ENCODE measurements at places on chromosomes 6 and 20. TPM values are rescaled to one million over a fixed set of nuclear protein-coding genes. Genes with fewer than 3 reads are reported as not detected.

ZFP64 gene
- polyA plus RNA-seq: 3.4 TPM

MCCD1 gene
- polyA plus RNA-seq: not detected

GSTA4 gene
- 31.9 TPM for polyA plus RNA-seq

PNPLA1 gene
- not detected for polyA plus RNA-seq

SAMD3 gene
- polyA plus RNA-seq: not detected

SEL1L2 gene
- polyA plus RNA-seq: not detected

TRIM26 gene
- 20.1 TPM for polyA plus RNA-seq

PHACTR3 gene
- not detected for polyA plus RNA-seq

CAPN11 gene
- polyA plus RNA-seq: 0.46 TPM

NRN1 gene
- 2.3 TPM for polyA plus RNA-seq

FAM120B gene
- polyA plus RNA-seq: 5.5 TPM

COL9A1 gene
- not detected for polyA plus RNA-seq

COL12A1 gene
- polyA plus RNA-seq: 43.5 TPM

PRSS35 gene
- 4.3 TPM for polyA plus RNA-seq

ZNF292 gene
- 3.4 TPM for polyA plus RNA-seq

SNAP25 gene
- polyA plus RNA-seq: 3.3 TPM

OTOR gene
- not detected for polyA plus RNA-seq

PRSS16 gene
- 1.1 TPM for polyA plus RNA-seq

RNF8 gene
- polyA plus RNA-seq: 15.4 TPM

ZC3H12D gene
- 1.9 TPM for polyA plus RNA-seq

C20orf144 gene
- polyA plus RNA-seq: 0.31 TPM

POM121L2 gene
- not detected for polyA plus RNA-seq

TMEM200A gene
- polyA plus RNA-seq: 5.6 TPM

COL19A1 gene
- polyA plus RNA-seq: not detected

COQ3 gene
- polyA plus RNA-seq: 7.4 TPM

ADTRP gene
- 7.4 TPM for polyA plus RNA-seq

GJA10 gene
- polyA plus RNA-seq: not detected

SAMD5 gene
- 1.7 TPM for polyA plus RNA-seq

RRAGD gene
- 3.2 TPM for polyA plus RNA-seq

RNF39 gene
- polyA plus RNA-seq: not detected

GLP1R gene
- not detected for polyA plus RNA-seq

RAMACL gene
- polyA plus RNA-seq: not detected

BPIFB1 gene
- polyA plus RNA-seq: 0.05 TPM

MAS1 gene
- polyA plus RNA-seq: not detected

EFCAB8 gene
- polyA plus RNA-seq: not detected

VGLL2 gene
- not detected for polyA plus RNA-seq

PSMB1 gene
- polyA plus RNA-seq: 254 TPM

WASF1 gene
- polyA plus RNA-seq: 3.2 TPM

PTCRA gene
- polyA plus RNA-seq: not detected

SLC22A2 gene
- 0.26 TPM for polyA plus RNA-seq

PNLDC1 gene
- 0.38 TPM for polyA plus RNA-seq

ISM1 gene
- polyA plus RNA-seq: 2.0 TPM

TRAM2 gene
- polyA plus RNA-seq: 7.5 TPM

IL17A gene
- polyA plus RNA-seq: not detected

TSPO2 gene
- not detected for polyA plus RNA-seq

SCP2D1 gene
- polyA plus RNA-seq: not detected

ZBTB46 gene
- 0.50 TPM for polyA plus RNA-seq

HLA-DOB gene
- polyA plus RNA-seq: 0.26 TPM

FKBP5 gene
- polyA plus RNA-seq: 79.2 TPM

SLC17A2 gene
- not detected for polyA plus RNA-seq

PCNA gene
- polyA plus RNA-seq: 34.7 TPM

RSPO3 gene
- 0.38 TPM for polyA plus RNA-seq

TFAP2C gene
- polyA plus RNA-seq: not detected

Data from aorta (tissue), 5 donors.